ENCODE measurements at places on chromosomes 7 and 10.

DNA sequence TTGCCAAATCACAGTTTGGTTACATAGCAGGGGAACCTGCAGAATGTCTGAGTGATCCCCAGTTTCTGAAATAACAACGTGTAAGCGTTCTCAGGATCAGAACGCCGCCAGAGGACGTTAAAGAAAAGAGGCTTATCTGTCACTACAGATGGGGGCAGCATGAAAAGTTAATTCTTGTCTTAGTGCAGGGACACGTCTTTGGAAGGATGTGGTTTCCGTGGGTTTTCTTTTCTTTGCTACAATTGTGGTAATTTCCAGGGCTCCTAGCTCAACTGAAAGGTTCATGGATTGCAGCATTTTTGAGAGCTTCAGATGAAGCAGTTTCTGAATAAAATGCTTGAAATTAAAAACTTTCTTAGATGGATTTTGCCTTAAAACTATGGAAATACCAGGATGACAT lies 106.6 kb downstream of the PRKCQ start:
- no peak for DNase-seq

DNA sequence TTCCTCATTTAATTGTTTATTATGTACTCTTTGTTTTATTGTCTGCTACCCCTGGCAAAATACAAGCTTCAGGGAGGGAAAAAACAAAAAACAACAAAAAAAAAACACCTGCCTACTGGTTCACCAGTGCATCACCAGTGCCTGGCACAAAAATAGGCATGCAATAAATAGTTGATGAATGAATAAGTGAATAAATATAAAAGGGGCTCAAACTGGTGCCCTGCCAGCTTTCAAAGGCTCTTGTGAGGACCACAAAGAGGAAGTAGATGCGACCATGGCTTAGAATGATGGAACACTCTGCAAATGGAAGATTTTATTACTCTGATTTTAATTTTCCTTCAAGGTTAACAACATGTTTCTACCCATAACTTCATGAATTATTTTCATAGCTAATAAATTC lies 213.0 kb upstream of the INHBA start:
- DNase-seq, result no peak

DNA sequence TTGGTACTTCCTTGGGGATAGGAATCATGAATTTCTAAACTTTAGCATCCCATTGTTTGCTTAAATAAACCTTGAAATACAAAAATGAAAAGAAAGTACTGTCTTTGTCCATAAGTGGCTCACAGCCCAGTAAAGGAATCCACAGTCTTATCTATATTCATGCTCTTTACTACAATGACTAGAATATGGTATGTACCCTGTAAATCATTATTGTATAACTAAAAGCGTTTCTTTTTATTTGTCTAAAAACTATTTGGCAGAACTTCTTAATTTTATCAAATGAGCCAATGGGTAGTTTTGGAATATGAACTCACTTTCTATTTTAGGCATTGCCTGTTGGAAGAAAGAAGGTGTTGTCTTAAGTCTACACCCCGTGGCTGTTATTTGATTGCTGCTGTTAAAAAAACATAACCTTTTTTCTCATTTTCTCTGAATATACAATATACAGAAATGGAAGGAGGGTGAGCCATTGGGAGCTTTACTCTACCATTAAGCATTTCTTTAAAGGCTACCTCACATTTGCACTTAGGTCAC lies 12.4 kb upstream of the STRIP2 start:
- DNase-seq, result no peak

DNA sequence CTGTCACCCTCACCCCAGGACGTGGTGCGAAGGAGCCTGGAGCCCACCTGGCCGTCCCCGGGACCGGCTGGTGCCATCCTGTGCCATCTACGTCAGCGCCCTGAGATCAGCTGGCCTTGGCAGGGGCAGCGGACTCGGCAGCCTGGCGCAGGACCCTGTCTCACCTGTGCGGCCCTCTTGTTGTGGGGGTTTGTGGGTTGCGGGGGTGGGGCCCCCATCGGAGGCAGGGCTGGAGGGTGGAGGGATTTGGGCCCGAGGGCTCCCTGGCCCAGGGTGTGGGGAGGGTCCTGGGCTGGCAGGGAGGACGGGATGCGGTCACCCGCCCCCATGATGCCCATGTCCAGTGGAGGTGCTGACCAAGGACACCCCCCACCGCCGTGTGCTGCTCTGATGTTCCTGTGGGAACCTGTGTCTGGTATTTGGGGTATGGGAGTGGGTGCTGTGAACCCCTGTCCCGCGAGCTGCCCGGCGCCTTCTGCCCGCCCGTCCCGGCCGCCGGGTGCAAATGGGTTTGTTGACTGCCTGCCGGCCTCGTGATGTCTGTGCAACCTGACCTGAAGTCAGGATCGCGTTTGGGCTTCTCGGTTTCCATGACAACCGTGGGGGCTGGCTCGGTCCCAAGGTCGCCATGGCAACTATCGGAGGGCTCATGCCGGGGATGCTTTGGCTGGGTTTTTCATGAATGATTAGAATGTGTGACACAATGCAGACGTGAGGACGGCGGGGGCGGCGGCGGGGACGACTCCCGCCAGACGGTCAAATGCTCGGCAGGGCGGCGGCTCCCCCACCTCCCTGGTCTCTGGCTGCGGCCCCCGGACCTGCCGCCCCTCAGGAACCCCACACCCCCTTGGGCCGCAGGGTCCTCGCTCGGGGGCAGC lies 7.3 kb downstream of the MAFK start:
- no peak for DNase-seq

- no peak for DNase-seq
These were observed 58.2 kb downstream of the TEX36 start for GRCh38 chr10:125624800-125625199.

DNA sequence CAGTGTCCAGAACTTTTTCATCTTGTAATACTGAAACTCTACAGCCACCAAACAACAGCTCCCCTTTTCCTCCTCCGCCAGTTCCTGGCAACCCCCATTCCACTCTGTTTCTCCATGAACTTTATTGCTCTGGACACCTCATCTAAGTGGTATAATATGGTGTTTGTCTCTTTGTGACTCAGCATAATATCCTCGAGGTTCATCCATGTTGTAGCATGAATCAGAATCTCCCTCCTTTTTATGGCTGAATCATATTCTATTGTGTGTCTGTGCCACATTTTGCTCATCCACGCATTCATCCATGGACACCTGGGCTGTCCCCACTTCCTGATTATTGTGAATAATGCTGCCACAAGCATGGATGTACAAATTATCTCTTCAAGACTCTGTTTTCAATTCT lies 124.4 kb upstream of the FGFR2 start:
- no peak for DNase-seq

- DNase-seq, result peak; percentile 72
These were observed 429.3 kb downstream of the CALN1 start for GRCh38 chr7:71982851-71983250.

DNA sequence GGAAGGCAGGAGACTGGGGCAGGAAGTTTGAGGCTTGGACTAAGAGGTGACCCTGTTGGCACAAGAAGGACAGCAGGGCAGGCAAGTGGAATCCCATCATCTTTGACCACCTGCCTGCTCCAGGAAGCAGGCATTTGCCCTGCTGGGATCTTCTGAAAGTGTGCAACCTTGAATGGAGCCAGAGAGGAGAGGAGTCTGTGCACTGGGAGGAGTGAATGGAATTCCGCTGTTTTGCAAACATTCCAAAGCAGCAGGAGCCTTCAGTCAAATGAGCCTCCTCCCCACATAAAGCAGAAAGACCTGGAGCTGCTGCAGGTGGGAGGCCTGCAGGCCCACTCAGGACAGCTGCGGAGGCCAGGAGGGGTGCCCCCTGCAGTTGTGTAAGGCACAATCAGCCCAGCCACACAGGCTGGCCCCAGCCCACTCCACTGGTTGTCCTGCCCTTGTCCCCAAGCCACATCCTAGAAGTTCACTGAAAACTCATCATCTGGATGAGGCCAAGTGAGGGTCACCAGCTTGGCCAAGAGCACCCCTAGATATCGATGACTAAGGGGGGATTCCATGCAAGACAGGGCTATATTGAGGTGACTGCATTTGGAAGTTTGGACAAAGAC lies 249.5 kb downstream of the RPS24 start:
- no peak for DNase-seq

- no peak for DNase-seq
These were observed 102.2 kb downstream of the GRM8 start for GRCh38 chr7:127150543-127150942.
